ENCODE measurements at places on chromosomes 3 and 15.

DNA sequence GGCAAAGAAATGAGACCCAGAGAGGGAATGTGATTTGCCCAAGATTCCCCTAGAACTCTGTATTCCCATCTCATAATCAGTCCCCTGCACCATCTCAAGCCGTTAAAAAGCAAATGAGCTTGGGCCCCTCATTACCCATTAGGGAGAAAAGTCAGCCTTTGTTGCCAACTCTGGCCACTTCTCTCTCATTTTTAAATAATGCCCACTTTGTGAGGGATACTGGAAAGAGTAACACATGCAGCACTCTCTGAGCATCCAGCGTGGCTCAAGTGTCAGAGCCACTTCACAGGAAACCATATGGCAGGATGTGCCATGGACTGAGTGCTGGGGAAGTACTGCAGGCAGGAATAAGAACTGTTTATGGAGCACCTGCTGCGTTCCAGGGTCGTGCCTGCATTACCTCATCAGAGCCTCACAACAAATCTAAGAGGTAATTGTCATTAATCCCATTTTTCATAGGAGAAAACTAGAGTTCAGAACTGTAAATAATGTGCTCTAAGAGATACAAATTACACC lies 49.8 kb upstream of the SLC6A1 start:
- no peak for DNase-seq

DNA sequence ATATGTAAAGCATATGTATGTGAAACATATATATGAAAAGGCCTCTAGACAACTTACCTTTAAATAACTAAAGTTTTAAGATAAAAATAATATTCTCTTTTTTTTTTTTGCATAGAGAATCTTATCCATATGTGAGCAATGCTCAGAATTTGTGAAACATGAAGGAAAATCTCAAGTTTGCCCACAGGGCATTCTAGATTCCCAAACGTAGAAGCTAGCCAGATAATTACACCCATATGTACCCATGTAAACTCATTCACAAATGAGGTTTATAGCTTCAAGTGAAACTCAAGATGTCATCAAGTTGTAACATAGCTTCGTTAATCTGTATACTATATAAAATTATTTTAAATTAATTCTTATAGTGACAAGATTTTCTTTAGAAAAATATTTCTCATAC lies 537.3 kb upstream of the NR2F2 start:
- no peak for DNase-seq

DNA sequence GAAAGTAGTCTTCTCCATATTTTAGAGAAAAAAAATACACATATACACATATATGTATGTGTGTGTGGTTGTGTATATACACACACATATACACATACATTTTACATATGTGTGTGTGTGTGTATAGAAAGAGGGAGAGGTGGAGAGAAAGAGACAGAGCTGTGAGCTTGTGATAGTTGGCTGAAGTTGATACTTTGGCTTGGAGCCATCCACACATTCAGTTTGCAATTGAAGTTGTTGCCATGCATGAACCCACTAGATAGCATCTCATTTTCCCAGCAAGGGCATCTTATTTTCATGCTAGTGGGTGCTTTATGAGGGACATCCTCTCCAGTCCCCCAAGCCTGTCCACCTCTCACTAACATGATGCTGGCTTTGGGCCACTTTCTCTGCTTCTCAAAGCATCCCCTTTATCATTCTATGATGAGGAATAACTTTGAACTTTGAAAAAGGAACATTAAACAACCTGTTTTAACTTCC lies 228.6 kb downstream of the ZNF621 start:
- DNase-seq, result no peak

DNA sequence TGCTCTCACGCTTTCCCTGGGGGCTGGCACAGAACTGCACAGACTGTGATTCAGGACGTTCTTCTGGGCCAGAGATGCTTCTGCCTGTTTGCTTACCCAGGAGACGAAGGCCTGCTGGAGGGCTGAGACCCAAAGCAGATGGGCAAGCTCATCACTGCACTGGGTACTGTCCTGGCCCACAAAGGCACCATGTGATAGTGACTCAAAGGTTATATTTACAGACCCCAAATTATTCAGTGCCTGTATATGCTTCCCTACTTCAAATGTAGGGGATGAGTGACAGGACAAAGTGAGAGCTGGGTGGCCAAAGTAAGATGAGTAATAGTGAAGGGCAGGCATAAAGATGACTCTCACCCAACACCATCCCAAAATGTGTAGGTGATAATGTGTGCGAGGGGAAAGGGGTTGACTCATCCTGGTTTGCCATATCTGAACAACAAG lies 127.4 kb downstream of the WDR76 start:
- no peak for DNase-seq

- DNase-seq, result peak; percentile 71
These were observed 86.8 kb downstream of the BDH1 start for GRCh38 chr3:197468866-197469382.

- DNase-seq, result no peak
These were observed 461.6 kb downstream of the WDR72 start for GRCh38 chr15:53297828-53298227.

GRCh38 chr3:186985661-186986364 lies 55.5 kb downstream of the ST6GAL1 start:
- DNase-seq, result no peak

- DNase-seq, result no peak
These were observed 55.0 kb upstream of the NMNAT3 start for GRCh38 chr3:139732729-139733128.

DNA sequence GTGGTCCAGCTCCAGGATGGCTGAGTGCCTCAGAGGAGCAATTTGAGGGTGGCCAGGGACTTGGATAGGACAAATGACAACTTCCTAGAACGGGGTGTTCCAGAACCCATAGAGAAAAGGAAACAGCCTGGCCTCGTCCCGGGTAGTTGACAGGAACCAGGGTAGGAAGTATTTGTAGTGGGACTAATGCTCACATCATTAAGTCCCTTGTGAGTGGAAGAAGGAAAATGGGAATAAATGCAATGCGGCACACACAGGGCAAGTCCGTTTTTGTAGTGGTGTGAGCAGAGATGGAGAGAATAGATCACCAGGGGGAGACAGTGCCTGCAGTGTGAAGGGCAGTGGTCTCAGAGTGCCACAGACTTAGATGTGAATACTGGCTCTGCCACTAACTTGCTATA lies 19.6 kb downstream of the TIMP4 start:
- peak; percentile 66 for DNase-seq

DNA sequence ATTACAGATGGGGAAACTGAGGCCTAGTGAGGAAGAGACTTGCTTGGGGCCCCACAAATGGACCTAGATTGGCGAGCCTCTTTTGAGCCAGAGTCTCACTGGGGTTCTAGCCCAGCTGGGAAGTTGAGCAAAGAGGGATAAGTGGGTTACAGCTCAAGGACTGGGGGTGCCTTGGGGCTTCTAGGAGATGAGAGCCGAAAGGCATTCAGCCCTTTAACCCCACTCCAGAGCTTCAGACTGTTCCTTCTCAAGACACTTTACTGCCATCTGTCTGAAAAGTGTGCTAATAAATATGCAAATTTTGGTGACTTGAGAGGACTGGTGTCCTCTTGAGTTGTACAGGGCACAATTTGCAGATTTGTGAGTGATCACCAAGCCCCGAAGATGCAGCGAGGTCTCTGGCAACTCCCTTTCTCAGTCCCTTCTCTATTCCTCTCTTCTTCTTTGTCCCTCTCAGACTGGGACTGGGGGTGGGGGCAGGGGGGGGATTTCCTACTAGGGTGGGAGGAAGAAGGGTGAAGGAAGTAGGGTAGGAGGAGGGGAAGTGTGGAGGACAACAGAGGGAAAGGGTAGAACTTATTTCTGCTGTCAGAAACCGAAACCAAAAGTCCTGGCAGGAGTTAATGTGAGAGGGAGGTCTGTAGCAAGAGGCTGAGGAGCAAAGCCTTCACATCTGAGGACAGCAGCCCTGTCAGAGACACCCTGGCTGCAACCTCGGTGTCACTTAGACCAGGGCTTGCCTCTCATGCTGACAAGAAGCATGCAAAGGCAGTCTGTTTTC lies 16.2 kb upstream of the ANKDD1A start:
- DNase-seq, result no peak

GRCh38 chr3:150291515-150291914 lies 116.6 kb upstream of the TSC22D2 start:
- DNase-seq, result no peak

GRCh38 chr3:193598202-193598601 lies 5.2 kb downstream of the OPA1 start:
- DNase-seq, result no peak

GRCh38 chr3:94285872-94286271 lies 223.0 kb downstream of the NSUN3 start:
- peak; percentile 20 for DNase-seq

GRCh38 chr3:84637272-84637671 lies 321.5 kb upstream of the CADM2 start:
- no peak for DNase-seq

DNA sequence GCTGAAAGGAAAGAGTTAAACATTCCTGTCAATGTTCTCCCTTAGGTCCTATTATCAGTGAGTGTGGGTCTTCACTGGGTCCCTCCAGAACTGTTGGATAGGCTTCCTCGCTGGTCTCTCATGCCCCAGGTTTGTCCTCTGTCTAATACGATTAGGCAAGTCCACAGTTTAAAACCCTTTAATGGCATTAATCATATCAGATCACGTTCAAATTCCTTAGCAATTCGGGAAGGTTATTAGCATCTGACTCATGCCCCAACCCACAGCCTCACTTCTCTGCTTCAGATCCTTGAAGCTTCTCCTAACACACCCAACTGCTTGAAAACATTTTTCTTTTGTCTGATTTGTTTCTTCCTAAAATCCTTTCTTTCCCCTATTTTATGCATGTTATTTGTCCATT lies 224.3 kb upstream of the ATP10A start:
- no peak for DNase-seq

GRCh38 chr3:179324270-179324754 lies 1.5 kb downstream of the ZNF639 start:
- DNase-seq, result peak; percentile 13

DNA sequence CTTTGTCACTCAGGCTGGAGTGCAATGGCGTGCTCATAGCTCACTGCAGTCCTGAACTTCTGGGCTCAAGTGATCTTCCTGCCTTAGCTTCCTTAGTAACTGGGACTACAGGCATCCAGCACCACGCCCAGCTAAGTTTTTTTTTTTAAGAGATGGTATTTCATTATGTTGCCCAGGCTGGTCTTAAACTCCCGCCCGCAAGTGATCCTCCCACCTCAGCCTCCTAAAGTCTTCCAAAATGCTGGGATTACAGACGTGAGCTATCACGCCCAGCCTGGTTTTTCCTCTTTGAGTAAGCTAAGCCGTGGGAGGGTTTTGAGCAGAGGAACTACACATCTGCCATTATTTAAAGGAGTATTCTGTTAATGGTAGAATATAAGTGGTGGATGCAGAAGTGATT lies 7.4 kb upstream of the LRRFIP2 start:
- no peak for DNase-seq

DNA sequence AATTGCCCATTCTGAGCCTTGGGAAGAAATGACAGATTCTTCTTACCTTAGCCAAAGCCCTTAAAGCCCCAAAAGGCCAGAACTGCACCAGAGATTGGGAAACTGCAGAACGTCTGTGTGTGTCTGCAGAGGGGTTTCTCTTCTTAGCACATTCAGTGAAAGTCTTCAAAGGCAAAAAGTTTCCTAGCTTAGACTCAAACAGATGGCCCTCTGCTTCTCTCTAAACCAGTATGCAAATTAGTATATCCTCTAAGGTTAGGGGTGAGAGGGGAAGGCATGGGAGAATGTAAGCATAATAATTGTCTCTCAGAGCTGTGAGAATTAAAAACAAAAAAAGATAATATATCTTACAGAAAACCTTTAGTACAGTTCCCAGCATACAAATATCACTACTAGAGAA lies 334.0 kb upstream of the MCTP2 start:
- DNase-seq, result no peak

DNA sequence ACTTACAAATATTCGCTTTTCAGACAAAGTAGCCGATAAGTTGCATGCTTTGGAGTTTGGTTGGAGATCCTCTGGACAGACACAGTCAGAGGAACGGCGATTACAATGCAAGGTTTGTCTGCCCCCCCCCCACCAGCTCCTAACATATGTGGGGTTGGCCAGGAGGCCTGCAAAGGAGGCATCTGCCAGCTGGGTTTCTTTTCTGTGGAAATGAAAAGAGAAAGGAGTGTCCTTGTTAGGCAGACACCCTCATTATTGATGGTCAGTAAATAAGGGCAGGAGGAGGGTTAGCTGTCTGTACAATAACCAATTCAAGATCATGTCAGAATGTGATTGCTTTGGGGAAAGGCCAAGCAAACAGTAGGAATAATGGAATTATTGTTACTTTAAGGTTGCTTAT lies 49.1 kb downstream of the TLNRD1 start:
- no peak for DNase-seq

DNA sequence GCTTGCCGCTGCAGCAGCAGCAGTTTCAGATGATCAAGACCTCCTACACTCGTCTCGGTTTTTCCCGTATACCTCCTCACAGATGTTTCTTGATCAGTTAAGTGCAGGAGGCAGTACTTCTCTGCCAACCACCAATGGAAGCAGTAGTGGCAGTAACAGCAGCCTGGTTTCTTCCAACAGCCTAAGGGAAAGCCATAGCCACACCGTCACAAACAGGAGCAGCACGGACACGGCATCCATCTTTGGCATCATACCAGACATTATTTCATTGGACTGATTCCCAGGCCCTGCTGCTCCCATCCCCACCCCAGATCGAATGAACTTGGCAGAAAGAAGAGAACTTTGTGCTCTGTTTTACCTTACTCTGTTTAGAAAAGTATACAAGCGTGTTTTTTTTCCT lies 17.6 kb downstream of the CALML4 start:
- peak; percentile 51 for DNase-seq

GRCh38 chr15:35827141-35827540 lies 281.2 kb upstream of the DPH6 start:
- no peak for DNase-seq

- no peak for DNase-seq
These were observed 42.7 kb downstream of the BFSP2 start for GRCh38 chr3:133442518-133442917.

- DNase-seq, result peak; percentile 49
These were observed 1161.4 kb downstream of the IGSF11 start for GRCh38 chr3:117873249-117873600.

GRCh38 chr3:190261740-190262139 lies 60.5 kb downstream of the CLDN1 start:
- DNase-seq, result no peak

DNA sequence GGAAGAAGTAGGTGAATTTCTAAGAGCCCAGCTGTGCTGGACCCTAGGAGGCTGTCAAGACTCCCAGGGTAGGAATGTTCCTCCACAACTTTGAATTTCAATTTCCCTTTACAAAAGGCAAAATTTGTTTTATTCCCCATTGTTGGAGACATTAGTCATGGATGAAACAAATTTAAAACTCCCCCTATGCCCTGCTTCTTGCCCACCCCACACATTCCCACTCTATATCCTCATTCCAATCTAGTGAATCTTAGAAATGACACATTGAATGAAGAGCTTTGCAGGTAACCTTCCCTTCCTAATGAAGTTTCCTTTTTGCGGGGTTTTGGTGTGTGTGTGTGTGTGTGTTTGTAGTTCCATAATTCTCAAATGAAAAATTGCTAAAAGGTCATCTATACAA lies 72.6 kb downstream of the CCNL1 start:
- DNase-seq, result no peak

- no peak for DNase-seq
These were observed 307.9 kb upstream of the MDFIC2 start for GRCh38 chr3:70620367-70620766.

All from hepatocyte (in vitro differentiated cells).